ENCODE measurements at places on chromosomes 1 and 21.

DNA sequence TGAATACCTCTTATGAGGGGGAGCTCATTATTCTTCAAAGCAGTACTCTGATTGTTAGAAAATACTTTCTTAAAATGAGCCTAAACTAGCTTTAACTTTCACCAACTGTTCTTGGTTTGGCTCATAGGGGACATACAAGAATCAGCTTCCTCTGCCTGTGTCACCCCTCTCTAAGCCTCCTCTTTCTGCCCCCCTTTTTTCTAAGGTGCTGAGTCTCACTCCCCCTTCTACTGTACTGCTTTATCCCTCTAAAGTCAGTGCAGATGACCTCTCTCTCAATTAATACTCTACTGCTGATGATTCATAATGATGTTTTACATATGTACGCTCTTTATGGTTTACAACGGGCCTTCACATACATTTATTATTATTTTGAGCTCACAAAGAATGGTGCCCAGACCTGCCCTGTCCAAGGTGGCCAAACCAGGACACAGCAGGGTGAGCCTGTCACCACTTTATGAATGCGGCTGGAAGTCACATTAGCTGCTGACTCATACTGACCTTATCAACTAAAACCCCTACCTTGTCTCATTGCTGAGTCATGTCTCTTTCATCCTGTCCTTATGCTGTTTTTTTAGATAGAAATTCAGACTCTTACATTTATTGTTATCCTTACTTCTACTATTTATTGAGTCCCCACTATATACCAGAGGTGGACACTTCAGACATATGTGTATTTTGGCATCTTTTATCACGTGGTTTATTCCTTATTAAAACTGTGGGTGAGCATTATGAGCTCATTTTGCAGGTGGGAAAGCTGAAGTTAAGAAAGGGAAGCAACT lies 126.9 kb downstream of the RNF220 start:
- DNase-seq, result no peak

GRCh38 chr1:27118440-27118689 lies 36.6 kb downstream of the SLC9A1 start:
- no peak for DNase-seq

DNA sequence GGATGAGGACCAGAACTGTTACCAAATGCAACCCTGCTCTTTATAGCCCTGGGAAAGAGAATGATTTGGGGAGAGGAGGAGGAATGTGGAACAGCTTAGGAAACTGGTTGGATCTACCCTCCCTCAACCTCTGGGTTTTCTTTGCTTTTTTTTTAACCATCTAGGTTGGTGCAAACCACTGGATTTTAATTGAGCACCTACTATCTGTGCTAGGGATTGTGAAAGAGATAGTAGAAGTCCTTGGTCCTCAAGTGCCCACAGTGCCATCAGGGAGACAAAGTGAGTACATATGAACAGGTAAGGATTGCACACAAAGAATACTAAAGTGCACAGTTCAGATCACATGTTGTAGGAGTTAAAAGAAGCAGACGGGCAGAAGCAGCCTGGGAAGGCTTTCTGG lies 4.7 kb downstream of the TAGLN2 start:
- no peak for DNase-seq

- DNase-seq, result no peak
Measured at GRCh38 chr1:69524015-69524414, 43.7 kb upstream of the LRRC7 start.

GRCh38 chr1:27658951-27659496 lies 13.0 kb downstream of the IFI6 start:
- peak; percentile 35 for DNase-seq
